Brain (organoid and tissue), 16 donors: ENCODE measurements at places on chromosomes 4 and X.

DNA sequence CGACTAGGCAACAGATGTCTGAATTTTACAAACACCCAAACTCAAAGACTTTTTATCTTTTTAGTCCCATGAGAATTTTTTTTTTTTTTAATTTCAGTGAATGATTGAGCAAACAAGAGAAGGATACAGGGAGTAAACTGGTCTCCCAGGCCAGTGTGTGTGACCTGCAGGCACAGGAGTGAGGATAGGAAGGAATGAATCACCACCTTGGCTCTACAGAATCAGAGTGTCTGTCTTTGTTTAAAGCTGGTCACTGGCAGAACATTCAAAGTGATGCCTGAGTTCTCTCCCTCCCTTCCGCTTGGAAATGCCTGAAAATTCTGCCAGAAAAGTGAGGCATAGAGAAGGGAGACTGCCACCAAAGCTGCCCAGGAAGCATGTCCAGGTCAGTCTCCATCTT, 69.5 kb downstream of the PARM1 start:
- no peak for DNase-seq

- no peak for DNase-seq
These were observed 104.7 kb upstream of the TRIM2 start for GRCh38 chr4:153099391-153100140.

- peak; percentile 2 for DNase-seq
These were observed 458.1 kb upstream of the INTU start for GRCh38 chr4:127174616-127175015.

GRCh38 chr4:186904101-186904500, 180.4 kb upstream of the FAT1 start:
- DNase-seq = no peak

GRCh38 chr4:39664828-39665731, 26.4 kb upstream of the SMIM14 start:
- no peak for DNase-seq

GRCh38 chr4:2482192-2482591, 13.3 kb downstream of the RNF4 start:
- DNase-seq = no peak

DNA sequence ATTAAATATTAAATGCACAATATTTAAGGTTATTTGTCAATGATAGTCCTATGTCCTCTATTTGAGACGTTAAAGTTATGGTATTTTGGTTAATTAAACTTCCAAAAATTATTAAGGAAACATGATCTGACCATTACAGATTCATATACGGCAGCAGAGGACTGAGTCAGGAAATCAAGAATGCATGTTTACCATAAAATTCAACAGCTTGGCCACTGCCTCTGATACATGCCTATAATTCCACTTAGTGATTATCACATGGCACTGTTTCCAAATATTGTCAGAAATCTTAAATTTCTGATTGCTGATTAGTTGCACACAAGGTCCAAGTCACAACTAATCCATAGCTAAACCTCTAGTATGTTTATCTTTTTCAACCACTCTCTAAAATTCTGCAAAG, 232.2 kb upstream of the UGT8 start:
- DNase-seq = no peak

- DNase-seq = peak; percentile 82
These were observed 161.3 kb downstream of the FNIP2 start for GRCh38 chr4:158929939-158930638.

DNA sequence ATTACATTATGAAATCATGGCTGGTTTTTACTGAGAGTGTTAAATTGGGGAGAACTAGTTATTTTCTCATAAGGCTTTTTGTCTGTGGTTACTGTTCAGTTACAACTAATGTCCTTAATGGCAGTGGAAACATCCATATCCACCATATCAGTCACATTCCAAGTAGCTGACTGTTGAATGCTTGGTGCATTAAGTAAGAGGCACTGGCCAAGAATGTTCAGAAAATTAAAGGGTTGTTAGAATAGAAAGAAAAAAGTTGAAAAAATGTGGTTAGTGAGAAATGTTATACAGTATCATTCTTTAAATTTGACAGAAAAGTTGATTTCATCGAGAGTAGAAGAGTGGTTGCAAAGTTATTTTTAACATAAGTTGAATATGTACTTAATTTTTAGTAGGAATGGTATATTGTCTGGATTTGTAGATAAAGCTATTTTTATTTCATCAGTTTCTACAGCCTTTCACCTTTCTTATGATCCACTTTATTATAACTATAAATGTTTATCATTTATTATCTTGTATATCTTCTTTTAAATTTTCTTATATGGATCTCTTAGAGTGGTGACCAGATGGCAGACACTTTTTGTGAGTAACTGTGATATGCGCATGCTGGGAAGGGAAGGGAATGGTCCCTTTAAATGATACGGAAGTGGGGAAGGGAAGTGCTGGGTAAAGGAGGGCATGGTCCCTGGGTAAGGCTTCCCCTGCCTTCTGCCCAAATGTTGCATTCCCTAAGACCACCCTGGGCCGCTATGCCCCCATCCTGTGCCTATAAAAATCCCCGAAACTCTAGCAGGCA, 2407.1 kb downstream of the ARAP2 start:
- peak; percentile 9 for DNase-seq

DNA sequence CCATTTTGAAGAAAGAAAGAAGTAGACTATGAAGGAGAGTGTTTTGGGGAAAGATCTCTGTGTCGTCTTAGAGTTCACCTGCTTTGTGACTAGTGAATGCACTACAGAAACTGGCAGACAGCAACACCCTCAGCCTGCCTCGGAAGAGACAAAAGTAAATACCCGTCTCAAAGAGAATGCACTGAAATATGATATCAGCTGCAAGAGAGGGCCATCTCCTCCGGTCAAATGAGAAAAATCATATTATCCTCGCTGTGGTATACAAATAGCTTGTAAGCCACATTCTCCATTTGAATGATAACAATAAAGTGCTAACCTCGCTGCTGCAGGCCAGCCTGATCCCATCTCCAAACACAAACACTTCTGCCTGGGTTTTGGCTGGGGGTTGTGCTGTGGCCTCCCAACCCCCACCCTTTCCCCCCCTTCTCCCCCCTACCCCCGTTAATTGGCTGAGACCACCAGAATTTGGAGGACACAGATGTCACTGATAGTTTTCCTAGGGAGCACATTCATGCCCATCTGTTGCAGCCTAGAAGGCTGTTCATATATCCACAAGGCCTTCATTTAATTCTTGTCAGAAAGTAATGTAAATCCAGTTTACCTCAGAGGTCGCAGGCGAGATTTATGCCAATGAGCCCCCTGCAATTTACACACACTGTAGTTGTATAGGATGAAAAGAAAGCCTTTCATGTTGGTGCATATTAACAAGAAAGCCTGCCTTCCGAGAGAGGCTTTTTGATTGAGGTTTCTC, 46.3 kb downstream of the ALPK1 start:
- peak; percentile 91 for DNase-seq

- no peak for DNase-seq
These were observed 37.1 kb downstream of the NELFA start for GRCh38 chr4:1971456-1972200.

DNA sequence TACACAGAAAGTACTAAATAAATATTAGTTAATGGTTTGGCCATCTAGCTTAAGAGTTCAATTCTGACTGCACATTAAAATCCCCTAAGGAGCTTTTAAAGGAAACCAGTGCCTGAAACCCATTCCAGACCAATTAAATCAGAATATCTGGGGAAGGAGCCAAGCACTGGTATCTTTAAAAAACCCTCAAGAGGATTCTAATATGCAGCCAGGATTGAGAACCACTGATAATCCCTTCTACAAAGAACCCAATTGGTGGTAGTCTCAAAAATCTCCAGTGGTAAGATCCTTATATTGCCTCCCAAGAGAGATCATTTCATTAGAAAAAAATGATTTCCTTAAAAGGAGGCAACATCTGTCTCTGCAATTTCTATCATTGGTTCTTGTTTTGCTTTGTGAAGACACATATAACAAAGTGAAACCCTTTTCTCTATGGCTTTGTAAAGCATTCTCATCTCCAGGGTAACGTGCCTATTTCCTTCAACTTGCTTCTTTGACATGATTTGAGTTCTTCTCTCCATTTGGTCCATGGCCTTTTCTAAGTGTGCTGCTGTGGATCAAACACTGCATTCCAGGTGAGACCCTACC, 3.5 kb downstream of the GPR34 start:
- no peak for DNase-seq
